ENCODE measurements at places on chromosomes 4 and X.

- no peak for DNase-seq
These were observed 26.9 kb downstream of the FAM241A start for GRCh38 chr4:112172180-112172579.

- no peak for DNase-seq
These were observed 25.1 kb upstream of the USO1 start for GRCh38 chr4:75699299-75699698.

- no peak for DNase-seq
These were observed 55.8 kb downstream of the LRP2BP start for GRCh38 chr4:185339941-185340340.

DNA sequence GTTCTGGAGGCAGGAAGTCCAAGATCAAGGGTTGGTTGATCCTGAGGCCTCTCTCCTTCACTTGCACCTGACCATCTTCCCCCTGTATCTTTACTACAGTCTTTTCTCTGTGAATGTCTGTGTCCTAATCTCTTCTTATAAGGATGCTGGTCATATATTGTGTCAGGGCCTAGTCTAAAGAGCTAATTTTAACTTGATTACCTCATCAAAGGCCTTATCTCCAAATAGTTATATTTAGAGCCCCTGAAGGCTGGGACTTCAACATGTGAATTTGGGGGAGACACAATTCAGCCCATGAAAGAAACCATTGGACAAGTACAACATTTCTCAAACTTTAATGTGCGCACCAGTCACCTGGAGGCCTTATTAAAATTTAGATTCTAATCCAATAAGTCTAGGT lies 62.8 kb upstream of the DYNLT3 start:
- no peak for DNase-seq

GRCh38 chr4:182699201-182699600 lies 218.0 kb downstream of the DCTD start:
- no peak for DNase-seq

GRCh38 chr4:184292877-184293276 lies 75.2 kb upstream of the ENPP6 start:
- no peak for DNase-seq

GRCh38 chr4:45971108-45971507 lies 152.7 kb downstream of the GABRG1 start:
- DNase-seq, result no peak

GRCh38 chr4:121720109-121720508 lies 23.3 kb upstream of the ANXA5 start:
- DNase-seq, result no peak

- DNase-seq, result no peak
These were observed 59.0 kb downstream of the REELD1 start for GRCh38 chr4:146273204-146273901.

DNA sequence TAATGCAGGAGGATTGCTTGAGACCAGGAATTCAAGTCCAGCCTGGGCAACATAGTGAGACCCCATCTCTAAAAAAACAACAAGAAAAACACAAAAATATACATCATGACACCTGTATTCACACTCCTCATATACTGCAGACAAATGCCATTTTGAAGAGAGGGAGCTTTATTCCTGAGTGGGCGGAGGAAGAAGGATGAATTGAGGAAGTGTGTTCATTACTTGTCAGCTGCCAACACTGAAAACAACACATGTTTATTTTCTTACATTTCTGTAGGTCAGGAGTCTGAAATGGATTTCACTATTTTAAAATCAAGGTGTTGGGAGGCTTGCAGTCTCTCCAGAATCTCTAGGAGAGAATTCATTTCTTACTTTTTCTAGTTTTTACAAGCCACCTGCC lies 47.2 kb upstream of the CD99 start:
- DNase-seq, result no peak

- no peak for DNase-seq
These were observed 452.9 kb downstream of the GRXCR1 start for GRCh38 chr4:43345323-43345925.

- no peak for DNase-seq
These were observed 23.9 kb downstream of the APOO start for GRCh38 chrX:23883737-23884354.

DNA sequence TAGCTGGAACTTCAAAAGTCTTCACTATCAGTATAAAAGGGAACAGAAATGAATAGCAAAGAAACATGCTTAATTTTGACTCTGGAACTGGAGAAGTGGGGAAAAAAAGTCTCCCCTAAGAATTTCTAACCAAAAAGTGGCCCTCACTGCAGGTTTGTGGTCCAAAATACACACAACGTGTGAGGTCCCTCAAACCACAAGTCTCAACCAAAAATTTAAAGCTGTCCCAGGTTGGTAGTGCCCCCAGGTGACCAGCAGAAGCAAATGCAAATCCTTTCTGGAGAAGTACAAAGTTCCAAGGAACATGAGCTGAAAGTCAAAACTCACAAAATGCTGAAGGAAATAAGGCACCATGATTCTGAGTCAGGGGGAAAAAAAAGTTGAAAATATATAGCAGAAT lies 23.6 kb upstream of the VAMP7 start:
- DNase-seq, result no peak

- no peak for DNase-seq
These were observed 39.9 kb downstream of the RAB40AL start for GRCh38 chrX:102976793-102977495.

GRCh38 chrX:68831405-68832100 lies 2.7 kb downstream of the EFNB1 start:
- DNase-seq, result no peak

- DNase-seq, result peak; percentile 64
These were observed 70.8 kb upstream of the PGRMC2 start for GRCh38 chr4:128358231-128358912.

DNA sequence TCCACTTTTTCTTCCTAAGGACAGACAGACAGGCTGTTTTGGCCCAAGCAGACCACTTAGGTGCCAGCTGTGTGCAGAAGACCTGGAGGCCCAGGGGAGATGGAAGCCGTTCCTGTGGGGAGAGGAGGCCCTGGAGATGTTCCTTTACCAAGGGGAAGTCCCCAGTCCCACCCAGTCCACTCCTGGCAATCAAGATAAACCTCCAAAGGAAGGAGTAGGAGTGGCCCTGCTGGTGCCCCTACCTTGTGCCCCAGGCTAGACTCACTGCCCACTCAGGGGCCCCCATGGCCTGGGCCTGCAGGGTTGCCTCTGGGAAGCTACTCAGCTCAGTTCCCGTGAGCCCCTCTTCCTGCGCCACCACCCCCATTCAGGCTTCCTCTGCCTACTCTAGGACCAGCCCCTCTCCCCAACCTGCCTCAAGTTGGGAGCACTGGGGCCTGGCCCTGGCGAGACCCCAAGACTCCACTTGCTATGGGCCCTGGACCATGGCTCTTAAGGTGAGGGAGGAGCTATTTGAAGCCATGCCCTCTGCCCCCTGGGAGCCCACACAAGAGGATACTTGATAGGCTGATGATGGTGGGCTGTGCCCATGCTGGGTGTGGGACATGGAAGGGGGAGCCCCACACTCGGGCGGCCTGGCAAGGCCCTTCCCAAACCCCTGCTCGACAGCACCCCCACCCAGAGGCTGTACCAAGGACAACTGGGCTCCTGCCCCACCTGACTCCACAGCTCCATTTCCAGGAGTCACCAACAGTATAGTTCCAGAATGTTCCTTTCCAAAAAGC lies 24.8 kb upstream of the RNF4 start:
- DNase-seq, result no peak

GRCh38 chrX:152299787-152300186 lies 151.3 kb downstream of the GABRA3 start:
- no peak for DNase-seq

GRCh38 chr4:163344147-163345125 lies 744 bp downstream of the NPY5R start:
- DNase-seq, result no peak

DNA sequence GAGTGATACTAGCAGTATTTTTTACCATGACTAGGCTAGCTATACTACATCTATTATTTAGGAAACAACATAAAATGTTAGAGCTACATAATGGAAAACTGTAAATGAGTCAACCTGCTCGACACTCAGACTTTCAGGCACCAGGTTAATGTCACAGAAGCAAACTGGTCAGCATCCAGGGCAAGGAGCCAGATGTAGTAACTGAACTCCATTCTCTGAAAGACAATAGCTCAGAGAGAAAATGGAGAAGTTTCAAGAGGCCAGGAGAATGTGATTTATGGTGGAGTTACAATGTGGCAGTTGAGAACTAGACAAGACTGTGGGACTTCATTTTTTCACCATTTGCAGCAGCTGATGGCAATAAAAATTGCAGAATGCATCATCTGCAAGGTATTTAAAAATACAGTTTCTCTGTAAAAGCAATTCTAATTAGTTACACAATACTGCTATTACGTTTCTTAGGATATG lies 342.7 kb upstream of the PABPC4L start:
- peak; percentile 51 for DNase-seq

GRCh38 chr4:76322236-76322635 lies 15.7 kb downstream of the STBD1 start:
- no peak for DNase-seq

DNA sequence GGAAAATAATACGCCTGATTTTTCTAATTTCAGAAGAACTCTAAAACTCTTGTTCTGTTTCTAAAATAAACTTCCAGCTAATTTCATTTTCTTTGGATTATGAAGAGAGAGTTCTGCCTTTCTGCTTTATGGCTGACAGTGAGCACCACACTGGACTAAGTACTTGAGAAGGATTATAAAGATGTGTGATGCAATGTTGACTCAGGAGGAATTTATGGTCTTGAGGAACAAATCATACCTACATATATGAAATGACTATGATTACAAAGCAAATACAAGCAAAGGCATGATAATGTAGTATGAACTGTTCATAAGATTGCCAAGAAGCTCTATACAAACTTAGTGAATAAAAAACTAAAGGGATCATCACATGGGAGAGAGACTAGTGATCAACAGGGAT lies 13.0 kb upstream of the SLC25A5 start:
- DNase-seq, result no peak

- no peak for DNase-seq
These were observed 68.3 kb upstream of the PGM2 start for GRCh38 chr4:37758226-37758625.

GRCh38 chr4:128322311-128322710 lies 34.7 kb upstream of the PGRMC2 start:
- no peak for DNase-seq

- DNase-seq, result no peak
These were observed 1216.8 kb upstream of the PABPC4L start for GRCh38 chr4:135418353-135418752.

DNA sequence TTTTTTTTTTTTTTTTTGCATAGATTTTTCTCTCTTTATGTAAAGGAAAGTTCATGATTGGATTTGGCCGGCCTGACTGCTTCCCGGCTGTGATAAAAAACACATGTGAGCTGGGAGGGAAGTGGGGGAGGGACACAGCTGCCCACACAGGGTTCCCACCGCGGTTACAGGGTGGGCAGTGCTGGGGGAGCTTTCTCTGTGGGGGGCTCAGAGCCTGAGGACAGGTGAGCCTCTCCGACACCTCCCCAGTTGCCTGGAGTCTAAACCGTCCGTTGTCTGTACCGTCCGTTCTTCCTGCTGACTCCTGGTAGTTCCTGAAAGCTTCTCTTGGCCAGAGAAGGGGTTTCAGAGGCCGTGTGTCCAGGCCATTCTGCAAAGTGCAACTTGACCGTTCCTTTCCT lies 21.8 kb downstream of the SHOX start:
- no peak for DNase-seq

- no peak for DNase-seq
These were observed 168.7 kb downstream of the ANTXR2 start for GRCh38 chr4:79904331-79904730.

DNA sequence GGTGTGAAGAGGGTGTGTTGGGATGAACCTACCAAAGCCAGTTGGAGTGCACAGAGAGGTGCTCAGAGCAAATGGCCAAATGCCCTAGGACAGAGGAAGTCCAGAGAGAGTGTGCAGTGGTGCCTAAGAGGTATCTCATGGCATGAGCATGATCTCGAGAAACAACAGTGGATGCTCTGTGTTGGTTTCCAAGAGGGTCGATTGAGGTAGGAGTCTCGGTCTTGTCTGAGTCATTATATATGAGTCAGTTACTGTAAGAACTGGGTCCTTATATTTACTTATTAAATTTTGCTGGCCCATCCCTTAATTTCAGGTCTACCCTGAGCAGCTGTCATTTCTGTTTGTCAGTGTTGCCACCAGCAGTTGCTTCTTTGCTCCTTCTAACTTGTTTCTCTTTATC lies 86.6 kb upstream of the TMEM150C start:
- no peak for DNase-seq

DNA sequence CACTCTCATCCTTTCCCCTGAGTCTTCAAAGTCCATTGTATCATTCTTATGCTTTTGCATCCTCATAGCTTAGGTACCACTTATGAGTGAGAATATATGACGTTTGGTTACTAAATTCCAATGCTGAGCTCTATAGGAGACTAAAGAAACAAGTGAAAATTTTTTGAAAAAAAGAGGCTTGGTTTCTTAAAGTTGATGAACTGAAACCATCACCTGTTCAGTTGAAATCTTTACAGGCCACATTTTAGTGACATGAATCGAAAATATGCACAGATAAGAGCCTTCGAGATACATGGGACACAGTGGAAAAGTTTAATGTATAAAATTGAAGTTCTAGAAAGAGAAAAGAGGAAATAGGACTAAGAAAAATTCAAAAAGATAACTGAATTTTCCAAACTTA lies 195.8 kb downstream of the GPM6A start:
- DNase-seq, result no peak

GRCh38 chrX:30875957-30876356 lies 13.1 kb downstream of the TAB3 start:
- DNase-seq, result no peak

GRCh38 chrX:135497736-135498135 lies 22.7 kb upstream of the INTS6L start:
- DNase-seq, result no peak

DNA sequence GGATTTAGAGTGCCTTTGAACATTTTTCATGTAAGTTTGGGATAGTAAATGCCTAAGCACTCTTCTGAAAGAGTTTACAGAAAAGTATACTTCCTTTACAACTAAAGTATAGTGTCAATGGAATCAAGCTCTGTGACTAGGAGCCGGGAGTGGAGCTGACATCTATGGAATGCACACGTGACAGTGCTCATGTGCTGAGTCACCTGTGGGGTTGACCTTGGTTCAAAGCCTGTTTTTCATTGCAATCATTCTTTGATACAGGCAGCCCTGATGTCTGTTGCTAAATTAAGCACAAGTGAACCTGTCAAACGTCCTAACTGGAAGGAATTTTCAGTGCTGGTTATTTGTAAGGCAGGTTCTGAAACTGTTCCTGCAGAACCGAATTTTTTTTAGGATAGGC lies 82.5 kb downstream of the GPAT3 start:
- DNase-seq, result peak; percentile 78

DNA sequence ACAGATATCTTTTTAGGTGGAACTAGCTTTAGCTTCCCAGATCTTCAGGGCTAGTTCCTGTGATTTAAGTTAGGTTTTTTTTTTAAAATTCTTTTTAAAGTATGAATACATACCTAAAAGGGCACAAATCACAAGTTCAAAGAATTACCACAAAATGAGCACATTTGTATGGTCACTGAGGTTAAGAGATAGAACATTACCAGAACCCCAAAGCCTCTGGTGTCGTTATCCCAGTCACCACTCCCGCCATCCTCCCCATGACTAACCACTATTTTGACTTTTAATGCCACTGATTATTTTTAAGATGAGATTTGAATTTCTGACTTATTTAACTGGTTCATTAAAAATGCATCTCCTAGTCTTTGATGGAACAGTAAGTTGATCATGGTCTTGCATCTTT lies 5.4 kb downstream of the PGK1 start:
- DNase-seq, result no peak

GRCh38 chr4:25421816-25422525 lies 44.9 kb downstream of the ANAPC4 start:
- no peak for DNase-seq
